Psoas muscle (tissue), 8 donors: ENCODE measurements at places on chromosomes 2 and 18. TPM values are rescaled to one million over a fixed set of nuclear protein-coding genes. Genes with fewer than 3 reads are reported as not detected.

The ANKRD29 gene
- 1.3 TPM for polyA plus RNA-seq

The IL37 gene
- polyA plus RNA-seq = not detected

- no peak for DNase-seq
Observed at GRCh38 chr2:161982548-161983330, 91.3 kb downstream of the DPP4 start.

- no peak for DNase-seq
Observed at GRCh38 chr2:39468579-39469451, 31.7 kb upstream of the MAP4K3 start.

The UGT1A7 gene
- polyA plus RNA-seq = not detected

- DNase-seq = no peak
Observed at GRCh38 chr2:16301961-16302360, 361.6 kb downstream of the MYCN start.

The PMAIP1 gene
- polyA plus RNA-seq = 1.8 TPM

GRCh38 chr2:182142062-182142461 is 156.4 kb downstream of the PPP1R1C start:
- no peak for DNase-seq

The LRRTM1 gene
- polyA plus RNA-seq = not detected

The ABCB11 gene
- 0.04 TPM for polyA plus RNA-seq

The TRAF3IP1 gene
- 6.9 TPM for polyA plus RNA-seq

The RUFY4 gene
- 0.01 TPM for polyA plus RNA-seq

The ZNF519 gene
- polyA plus RNA-seq = 1.1 TPM

DNA sequence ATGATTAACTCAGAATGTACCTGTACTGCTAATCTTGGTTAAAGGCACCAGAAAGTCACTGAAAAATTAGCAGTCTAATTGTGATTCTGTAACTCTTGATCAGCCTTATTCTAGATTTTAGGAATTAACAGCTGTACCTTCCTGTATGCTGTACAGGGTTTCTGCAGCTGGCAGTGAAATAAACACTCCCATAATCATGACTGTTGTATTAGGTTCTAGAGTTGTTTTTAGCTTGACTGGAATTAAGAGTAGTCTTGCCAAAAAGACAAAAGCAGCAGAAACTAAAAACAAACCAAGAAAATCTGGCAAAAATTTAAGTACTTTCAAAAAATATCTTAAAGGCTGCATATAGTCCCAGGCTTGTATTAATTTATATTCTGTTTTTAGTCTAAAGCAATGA is 103.5 kb downstream of the SOS1 start:
- DNase-seq = no peak

The AKAIN1 gene
- polyA plus RNA-seq = not detected

GRCh38 chr2:216083464-216084281 is 2.0 kb downstream of the TMEM169 start:
- no peak for DNase-seq

GRCh38 chr2:26745609-26746327 is 18.3 kb upstream of the SLC35F6 start:
- DNase-seq = peak; percentile 82

DNA sequence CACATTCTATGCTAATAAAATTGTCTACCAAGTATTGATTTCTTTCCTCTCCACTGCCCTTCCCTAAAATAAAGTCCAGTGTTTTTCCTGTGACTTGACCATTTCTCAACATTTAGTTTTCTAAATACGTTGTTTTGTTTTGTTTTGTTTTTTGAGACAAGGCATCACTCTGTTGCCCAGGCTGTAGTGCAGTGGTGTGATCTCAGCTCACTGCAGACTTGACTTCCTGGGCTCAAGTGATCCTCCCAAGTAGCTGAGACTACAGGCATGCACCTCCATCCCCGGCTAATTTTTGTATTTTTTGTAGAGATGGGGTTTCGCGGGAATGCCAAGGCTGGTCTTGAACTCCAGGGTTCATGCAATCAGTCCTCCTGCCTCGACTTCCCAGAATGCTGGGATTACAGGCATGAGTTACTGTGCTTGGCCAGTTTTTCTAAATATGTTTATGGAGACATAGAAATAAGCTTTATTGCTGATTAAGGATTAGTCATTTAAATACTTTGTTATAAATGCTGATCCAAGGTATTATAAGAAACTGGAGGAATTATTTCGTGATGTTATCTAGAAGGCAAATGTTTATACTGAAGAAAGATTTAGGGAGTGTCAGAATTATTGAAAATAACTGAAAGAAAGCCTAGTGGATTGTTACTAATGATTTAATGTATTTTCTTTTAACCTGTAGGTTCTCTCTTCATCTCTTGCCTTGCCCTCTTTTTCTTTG is 5.7 kb upstream of the HTR2B start:
- DNase-seq = no peak

DNA sequence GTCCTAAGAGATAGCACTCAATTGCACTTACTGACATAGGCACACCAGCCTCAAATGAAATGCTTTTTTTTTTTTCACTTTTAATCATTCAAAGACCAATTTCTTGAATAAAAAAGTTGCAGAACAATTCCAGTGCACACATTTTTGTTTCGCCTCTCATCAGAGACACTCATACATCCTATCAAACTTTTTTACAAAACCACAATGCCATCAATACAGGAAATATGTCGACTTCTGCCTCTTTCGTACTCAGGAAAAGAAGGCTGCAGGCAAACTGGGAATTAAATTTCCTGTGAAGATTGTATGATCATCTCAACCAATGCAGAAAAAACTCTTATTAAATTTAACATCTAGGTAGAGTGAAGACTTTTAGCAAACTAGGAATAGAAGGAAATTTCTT is 112.4 kb downstream of the DNER start:
- no peak for DNase-seq

The PROM2 gene
- polyA plus RNA-seq = 0.18 TPM

DNA sequence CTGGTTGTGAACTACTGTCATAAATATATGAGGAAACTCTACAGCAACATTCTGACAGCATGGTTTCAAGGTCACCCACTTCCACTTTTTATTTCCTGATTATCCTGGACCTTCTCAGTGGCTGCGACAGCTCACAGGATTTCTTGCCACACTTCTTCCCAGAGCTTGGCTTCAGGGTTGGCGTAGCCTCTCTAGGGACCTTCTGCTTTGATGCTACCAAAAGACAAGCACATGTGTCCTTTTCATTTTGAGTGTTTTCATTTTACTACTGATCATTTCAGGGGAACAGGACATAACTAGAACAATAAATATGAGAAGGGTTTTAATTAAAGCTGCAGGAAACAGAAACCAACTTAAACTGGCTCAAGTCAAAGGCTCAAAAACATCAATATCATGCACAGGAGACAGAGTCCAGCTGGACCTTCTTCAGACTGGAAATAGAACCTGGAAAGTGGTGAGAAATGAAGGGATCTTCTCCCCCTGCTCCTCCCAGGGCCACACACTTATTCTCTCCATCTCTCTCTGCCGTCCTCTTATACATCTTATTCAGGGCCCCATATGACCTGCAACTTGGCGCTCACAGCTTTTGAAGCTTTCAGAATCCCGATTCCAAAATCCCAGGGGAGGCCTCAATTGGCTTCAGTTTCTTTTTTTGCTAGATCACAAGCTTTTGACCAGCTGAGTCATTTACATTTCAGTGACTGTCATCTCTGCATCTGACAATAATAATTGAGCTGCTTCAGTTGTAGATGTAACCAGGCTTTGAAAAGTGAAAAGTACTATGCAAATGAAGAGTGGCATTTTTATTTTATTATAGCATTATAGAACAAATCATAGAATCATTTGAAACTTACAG is 9.7 kb downstream of the VIT start:
- peak; percentile 57 for DNase-seq

DNA sequence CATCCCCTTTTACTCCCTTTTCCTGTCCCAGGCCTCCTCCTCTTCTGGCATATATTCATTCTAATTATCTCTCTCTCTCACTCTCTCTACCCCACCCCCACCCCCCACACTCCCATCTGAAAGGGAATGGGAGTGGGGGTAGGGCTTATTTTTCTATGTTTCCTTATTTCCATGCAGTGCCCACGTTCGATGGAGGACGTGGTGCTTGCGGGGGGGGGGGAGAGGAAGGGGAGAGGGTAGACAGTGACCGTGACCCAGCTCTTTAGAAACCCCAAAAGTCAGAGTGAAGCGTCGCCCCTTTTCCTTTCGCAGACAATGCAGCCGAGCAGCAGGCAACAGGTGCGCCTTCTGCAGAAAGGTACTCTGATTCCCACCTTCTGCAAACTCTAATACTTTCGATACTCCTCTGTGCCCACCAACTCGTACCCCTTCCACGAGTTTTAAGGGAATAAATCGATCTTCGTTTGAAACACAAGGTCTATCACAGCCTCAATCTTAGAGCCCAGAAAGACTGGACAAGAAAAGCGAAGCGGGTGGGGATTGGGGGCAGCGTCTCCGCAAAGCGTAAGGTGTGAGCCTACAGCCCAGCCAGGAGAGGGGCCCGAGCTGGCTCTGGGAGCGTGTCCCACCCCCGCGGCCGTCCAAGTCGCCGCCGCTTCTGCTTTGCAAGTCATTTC is 891 bp upstream of the NR4A2 start:
- DNase-seq = no peak

GRCh38 chr2:119240311-119241204 is 16.9 kb downstream of the STEAP3 start:
- peak; percentile 87 for DNase-seq

DNA sequence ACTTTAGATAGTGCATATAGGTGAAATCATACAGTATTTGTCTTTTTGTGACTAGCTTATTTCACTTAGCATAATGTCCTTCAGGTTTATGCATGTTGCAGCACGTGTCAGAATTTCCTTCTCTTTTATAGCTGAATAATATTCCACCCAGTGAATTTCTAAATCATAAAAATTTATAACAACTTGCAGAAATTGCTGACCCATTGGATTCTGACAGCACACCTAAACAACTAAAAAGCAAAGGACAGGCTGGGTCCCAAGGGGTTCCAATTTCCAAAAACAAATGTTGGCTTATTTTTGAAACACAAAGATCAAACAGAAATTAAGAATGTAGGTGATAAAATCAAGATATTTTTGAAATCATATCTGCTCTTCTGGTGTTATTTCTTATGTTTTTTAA is 86.5 kb upstream of the ACKR3 start:
- DNase-seq = no peak

The TFCP2L1 gene
- polyA plus RNA-seq = 1.2 TPM

- DNase-seq = no peak
Observed at GRCh38 chr2:23988371-23988770, 21.5 kb upstream of the MFSD2B start.

The ALPP gene
- polyA plus RNA-seq = not detected

- DNase-seq = no peak
Observed at GRCh38 chr2:56009758-56010458, 86.3 kb upstream of the EFEMP1 start.

GRCh38 chr2:61605245-61605644 is 67.1 kb upstream of the XPO1 start:
- DNase-seq = no peak
